ENCODE measurements at places on chromosomes 1 and 21.
A peak's percentile ranks its signal among the peaks of the same experiment; 100 is the strongest.

DNA sequence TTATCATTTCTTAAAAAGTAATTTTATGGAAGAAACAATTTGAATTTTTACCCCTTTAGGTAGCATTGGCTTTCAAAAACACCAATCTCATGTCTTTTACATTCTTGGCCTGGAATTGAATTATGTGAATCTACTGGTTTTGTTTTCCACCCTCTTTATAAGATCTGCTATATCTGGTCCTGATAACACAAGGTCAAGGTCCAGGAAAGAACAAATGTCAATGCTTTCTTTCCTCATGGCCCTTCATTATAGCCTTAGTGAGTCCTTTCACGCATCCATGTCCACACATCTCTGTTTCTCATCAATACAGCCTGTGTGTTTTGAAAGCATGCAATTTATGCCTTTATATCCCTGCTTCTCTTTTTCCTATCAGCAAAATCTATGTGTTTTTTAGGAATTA lies 24.0 kb upstream of the DR1 start:
- no peak for DNase-seq

GRCh38 chr21:42238185-42238934 lies 19.4 kb downstream of the ABCG1 start:
- peak; percentile 64 for DNase-seq

- no peak for DNase-seq
These were observed 152.4 kb downstream of the HLX start for GRCh38 chr1:221031458-221032203.

- no peak for DNase-seq
These were observed 3.6 kb downstream of the FAM20B start for GRCh38 chr1:179029321-179029759.

Measured in NAMALWA (cell line).